CD8-positive, alpha-beta T cell (primary cell): ENCODE measurements at places on chromosomes 3 and 15.

DNA sequence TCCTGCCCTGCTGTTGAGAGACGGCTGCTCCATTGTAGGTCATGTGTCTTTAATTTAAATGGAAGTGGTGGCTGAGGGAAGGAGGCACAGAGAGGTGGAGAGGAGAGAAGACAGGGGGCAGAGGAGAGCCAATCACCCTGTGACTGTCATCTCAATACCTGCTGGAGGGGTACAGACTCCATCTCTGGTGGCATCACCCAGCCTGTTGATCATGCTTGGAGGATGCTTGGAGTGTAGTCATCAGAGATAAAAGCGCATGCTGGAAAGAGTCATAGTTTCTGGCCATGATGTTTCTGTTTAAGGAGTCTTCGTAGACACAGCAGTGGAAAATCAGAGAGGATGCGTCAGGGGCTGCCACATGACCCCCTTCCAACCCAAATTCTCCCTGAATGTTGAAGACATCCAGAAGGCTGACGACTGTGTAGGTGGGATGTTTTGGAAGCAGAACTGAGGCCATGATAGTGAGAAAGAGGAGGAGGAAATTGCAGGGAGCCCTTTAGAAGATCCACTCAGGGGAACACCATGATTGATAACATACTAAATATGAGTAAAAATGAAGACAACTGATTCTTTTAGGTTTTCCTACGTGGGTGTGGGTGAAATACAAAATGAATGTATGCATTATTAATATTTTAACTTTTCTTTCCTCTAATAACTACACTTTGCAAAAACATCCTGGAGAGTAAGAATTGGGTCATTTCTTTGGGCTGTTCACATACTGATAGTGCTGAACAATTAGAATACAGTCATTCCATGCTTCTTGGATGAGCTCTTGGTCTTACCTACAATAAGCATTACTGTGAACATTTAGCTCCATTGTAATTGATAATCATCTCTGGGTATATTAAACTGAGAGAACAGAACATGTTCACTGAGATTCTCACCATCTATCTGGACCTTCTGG is 210.6 kb upstream of the ATP10A start:
- no peak for DNase-seq

- DNase-seq: no peak
These were observed 490.9 kb downstream of the FOXP1 start for GRCh38 chr3:71092665-71093064.

- DNase-seq: no peak
These were observed 164.3 kb downstream of the MCTP2 start for GRCh38 chr15:94395640-94396039.

DNA sequence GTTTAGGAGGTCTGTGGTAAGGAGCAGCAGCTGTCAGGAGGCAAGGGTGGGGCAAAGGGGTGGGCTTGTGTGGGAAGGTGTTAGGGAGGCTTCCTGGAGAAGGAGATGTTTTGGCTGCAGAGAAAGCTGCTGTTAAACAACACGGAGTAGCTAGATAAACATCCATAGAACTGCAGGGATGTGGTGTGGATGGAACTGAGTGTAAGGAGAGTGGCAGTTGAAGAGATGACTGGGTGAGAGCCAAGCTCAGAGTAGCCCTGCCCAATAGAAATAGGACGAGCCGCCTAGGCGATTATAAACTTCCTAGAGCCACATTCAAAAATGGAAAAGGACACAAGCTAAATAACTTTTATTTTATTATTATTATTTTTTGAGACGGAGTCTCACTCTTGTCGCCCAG is 19.9 kb downstream of the RPLP1 start:
- no peak for DNase-seq

DNA sequence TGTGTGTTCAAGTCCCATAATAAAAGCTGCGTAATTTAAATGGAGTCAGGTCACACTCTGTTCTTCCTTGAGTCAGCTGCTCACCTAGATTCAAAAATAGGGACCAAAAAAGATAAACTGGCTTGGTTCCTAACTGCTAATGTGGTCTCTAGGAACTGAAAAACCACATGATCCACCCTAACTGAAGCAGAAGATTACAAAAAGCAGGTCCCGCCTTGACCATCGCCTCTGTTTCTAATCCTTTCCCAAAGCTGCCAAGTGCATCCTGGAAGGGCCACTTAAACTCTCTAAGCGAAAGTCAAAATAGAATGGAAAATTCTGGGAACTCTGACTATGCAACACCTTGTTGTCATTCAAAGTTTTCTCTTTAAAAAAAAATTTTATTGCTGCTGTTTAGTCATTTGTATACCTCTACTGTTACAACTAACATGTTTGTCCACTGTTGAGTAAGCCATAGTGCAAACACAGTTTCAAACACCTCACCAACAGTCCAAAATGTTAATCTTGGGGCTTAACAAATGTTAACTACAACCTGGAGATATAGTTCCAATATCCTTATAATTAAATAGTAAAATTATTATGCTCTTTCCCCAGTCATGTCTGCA is 88.9 kb upstream of the THBS1 start:
- no peak for DNase-seq

DNA sequence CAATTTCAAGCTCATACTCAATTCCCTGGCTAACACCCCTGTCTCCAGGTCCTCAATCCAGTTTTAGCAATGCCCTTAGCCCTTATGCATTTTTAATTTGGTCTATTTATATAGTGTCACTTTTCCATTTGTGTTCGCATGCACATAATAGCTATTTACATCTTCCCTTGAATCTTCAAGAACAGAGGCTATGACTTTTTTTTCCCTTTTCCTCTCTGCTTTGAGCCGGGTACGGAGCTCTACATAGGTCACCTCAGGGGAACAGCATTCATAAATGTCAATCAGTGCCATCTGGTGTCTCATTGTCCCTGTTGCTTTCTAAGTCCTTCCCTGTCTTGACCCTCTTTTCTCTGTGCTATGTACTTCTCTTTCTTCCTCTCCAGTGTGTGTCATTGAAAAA is 26.5 kb upstream of the ACTC1 start:
- no peak for DNase-seq

DNA sequence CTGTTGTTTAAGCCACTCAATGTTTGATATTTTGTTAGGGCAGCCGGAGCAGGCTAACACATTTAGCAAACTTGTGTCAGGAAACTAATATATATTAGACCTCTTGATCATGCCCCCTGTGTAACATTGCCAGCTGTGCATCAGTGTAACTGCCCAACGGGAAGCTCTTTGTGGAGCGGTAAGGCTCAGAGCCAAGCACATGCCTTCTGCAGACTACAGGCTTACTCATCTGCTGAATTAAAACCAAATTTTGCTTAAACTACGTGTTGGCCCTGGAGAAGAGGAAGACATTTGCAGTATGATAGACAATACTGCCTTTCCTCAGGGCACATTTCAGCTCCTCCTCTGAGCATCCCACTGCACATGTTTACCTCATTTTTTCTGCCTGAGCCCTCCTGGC is 50.5 kb upstream of the KCNMB2 start:
- no peak for DNase-seq

DNA sequence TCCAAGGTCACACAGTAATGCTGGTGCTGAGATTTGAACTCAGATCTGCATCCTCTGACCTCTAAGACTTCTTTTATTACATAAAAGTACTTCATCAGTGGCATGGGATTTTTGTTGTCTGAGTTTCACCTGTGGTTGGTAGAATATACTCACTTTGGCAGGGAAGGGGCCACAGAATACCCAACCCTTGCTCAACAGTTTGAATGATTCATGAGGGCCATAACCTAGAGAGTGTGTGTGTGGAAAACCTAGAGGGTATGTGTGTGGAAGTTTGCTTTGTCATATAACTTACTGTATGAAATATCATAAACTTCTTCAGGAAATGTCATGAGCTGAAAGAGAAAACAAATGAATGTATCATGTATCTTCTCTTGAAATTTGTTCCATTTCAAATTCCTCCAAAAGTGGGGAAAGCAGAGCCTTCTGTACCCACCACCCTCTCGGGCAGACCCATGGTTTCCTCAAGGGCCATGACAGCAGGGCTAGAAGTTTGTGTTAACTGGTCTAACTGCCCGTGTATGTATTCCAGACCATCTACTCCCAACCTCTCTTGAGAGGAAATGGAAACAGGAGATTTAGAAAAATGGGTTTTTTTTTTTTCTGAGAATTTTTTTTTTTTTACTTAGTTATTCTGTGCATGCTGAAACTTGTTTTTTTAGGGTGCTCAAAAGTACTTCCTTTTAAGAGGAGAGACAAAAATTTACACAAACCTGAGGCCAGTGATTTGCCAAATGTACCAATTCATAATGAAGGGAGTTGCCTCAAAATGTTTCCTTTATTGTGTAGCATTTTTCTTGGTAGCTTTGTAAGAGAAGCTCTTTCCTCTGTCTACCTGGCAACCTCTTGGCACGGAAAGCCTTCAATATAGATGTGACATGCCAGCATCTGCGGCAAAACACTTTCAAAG is 127.0 kb downstream of the TPRG1 start:
- no peak for DNase-seq

GRCh38 chr3:13135811-13136321 is 62.6 kb upstream of the IQSEC1 start:
- no peak for DNase-seq

- DNase-seq: no peak
These were observed 420.5 kb downstream of the EPHB1 start for GRCh38 chr3:135215516-135215915.

GRCh38 chr3:194866236-194866635 is 180.6 kb downstream of the FAM43A start:
- DNase-seq: no peak

DNA sequence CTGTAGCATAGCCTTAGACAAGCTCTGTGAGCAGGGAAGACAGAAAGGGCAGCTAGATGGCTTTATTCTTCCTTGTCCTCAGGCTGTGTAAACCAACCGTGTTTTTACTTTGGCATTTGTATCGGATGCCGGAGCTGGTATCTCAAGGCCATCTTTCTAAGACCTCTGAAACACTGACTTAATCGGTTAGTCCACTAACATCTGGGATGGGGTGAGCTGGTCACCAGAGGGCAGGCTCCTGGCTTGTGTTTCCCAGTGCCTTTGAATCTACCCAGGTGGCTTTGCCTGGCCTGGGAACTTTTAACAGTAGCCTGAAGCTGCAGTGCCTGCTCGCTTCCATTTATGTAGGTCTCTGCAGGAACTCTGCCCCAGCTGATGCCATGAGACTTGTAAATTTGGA is 252.7 kb downstream of the NR1D2 start:
- DNase-seq: no peak

DNA sequence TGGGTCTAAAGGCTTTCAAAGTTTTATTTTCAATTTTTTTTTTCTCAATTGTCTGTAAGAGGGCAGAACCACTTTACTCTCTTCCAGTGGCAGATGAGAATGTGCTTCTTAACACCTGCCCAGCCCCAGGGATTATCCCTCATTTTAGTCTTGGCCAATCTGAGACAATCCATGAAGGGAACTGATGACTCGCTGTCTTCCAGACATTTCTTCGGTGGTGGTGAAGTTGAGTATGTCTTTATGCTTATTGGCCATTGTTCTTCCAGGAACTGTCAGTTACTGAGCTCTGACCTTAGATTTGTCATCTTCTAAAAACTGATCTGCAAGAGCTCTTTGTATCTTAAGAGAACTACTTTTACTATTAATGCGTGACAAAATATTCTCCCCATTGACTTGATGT is 139.5 kb downstream of the TJP1 start:
- no peak for DNase-seq

DNA sequence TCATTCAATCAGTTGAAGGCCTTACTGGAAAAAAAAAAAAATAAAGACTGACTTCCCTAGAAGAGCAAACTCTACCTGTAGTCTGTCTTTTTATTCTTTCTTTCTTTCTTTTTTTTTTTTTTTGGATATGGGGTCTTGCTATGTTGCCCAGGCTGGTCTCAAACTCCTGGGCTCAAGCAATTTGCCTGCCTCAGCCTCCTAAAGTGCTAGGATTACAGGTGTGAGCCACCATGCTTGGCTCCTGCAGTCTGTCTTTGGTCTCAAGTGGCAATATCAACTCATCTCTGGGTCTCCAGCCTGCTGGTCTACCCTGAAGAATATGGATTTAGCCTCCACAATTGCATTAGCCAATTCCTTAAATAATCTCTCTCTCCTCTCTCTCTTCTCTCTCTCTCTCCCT is 167.7 kb upstream of the P2RY1 start:
- DNase-seq: no peak

DNA sequence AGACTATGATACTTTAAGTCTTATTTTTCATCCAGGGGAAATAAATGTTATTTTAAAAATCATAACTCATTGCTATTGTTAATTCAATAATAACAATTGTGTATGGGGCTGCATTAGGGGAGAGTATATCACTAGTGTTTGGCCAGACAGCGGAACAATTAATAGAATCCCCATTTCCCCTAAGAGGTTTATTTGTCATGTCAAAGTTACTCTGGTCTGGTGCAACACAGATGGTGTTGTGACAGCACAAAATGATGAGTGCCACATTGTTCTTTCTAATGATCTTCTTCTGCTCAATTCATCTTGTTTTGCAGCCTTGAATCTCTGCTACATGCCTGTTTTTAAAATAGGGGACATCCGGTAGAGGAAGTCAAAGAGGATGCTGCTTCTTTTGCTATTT is 351.6 kb downstream of the NSUN3 start:
- no peak for DNase-seq

- peak; percentile 34 for DNase-seq
These were observed 60.5 kb downstream of the SPTSSB start for GRCh38 chr3:161310649-161311423.

DNA sequence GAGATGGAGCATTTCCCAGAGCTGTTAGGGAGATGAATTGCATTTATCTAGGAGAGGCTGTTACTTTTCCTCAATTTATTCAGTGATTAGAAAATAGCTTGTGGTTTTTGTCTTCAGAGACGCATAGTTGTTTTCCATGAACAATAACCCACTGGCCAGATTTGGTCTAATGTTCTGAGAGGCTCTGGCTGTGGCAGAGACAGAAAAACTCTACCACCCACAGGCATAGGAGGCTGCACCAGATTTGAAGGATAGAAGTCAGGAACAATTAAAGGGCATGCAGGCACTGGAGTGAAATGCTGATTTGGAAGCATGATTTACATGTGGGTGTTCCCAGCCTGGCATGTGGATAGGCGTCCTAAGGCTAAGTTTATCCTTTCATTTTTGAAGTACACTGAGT is 143.5 kb downstream of the NFKBIZ start:
- DNase-seq: no peak

GRCh38 chr3:134274571-134274970 is 23.9 kb upstream of the RYK start:
- no peak for DNase-seq

DNA sequence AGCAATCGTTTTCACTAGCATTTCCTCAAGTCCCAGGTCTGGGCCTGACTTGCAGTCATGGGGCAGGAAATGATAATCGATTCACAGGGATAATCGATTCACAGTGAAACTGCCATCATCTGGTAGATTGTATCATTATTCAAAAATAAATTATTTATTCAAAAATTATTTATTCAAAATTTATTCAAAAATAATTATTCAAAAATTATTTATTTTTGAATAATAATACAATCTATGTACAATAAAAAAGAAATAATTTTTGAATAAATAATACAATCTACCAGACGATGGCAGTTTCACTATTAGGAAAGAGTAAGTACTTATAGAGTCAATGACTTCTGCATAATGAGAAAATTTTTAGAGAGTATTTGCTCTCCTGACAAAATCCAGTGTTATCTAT is 28.1 kb upstream of the PROK2 start:
- DNase-seq: no peak
